ENCODE measurements at places on chromosomes 12 and 14. TPM values are rescaled to one million over a fixed set of nuclear protein-coding genes. Genes with fewer than 3 reads are reported as not detected.

DNA sequence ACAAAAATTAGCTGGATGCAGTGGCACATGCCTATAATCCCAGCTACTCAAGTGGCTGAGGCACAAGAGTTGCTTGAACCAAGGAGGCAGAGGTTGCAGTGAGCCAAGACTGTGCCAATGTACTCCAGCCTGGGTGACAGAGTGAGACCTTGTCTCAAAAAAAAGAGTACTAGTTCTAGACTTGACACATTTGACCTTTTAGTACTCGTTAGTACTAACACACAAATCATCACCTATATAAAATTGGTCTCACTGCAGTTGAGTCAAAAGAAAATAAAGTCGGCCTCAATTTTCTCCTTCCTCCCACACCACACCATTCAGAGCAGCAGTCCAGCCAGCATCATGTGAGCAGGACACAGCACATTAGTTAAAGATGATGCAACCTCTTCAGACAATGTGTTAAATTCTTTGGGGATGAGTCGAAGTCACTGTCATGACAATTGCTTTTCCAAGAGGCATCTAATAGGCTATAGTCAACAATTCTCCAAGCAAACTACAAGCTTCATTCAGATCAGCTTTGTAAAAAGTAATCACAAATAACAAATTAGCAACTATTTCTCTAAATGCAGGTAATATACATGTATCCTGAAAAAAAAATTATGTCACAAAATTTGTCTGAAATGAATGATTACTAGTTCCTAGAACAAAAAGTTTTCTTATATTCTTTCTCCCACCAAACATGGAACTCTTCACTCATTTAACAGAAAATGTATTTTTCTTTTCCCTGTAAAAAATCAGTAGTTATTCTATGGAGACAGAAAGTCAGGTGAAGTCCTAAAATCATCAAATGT, 55.6 kb downstream of the CLIP1 start:
- H3K27me3 ChIP-seq, result no peaks in the 10 kb centered on the region
- peaks cover 17% of the 10 kb centered on the region for H3K4me1 ChIP-seq
- no peak overlapping the region for H3K4me3 ChIP-seq
- H3K27ac ChIP-seq, result peak overlapping the region; percentile 60

DNA sequence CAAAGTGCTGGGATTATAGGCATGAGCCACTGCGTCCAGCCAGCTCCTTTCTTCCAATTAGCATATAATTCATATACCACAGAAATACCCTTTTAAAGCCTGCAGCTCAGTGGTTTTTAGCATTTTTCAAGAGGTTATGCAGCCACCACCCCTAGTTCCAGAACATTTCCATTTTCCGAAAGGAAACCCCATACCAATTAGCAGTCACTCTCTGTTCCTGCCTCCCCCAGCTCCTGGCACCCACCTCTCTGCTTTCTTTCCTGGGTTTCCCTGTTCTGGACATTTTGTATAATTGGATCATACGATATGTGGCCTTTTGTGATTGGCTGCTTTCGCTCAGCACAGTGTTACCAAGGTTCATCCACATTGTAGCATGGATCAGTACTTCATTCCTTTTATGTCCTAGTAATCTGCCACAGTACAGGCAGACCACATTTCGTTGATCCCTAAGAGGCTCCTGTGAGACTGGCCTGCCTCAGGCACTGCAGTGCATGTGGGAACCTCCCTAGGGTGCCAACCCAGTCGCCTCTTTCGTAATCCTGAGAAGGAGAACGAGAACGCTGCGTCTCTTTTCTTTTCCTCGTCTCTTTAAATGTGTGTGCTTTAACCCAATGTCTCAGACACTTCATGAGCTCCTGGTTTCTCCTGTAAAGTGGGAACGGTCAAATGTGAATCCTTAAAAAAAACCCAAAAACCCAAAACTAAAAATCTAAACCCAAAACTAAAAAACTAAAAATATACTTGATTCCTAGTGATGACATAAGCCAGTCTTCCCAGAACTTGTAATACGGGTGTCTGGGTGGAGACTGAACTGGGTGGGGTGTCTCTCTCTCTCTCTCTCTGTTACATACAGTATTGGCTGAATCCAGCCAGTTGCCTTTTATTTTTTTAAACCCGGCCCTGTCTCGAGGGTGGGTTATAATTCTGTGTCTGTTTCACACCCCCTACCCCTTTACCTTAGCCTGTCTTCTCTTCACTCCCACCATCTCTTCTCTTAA, 14.7 kb downstream of the AACS start:
- no peak overlapping the region for H3K4me3 ChIP-seq
- no peak for DNase-seq
- H3K4me1 ChIP-seq, result no peaks in the 10 kb centered on the region
- H3K36me3 ChIP-seq, result peaks cover 16% of the 10 kb centered on the region
- H3K27me3 ChIP-seq, result no peaks in the 10 kb centered on the region

GRCh38 chr12:50088577-50089335, 3.6 kb downstream of the SMARCD1 start:
- DNase-seq, result peak; percentile 73
- H3K4me1 ChIP-seq, result peaks cover 11% of the 10 kb centered on the region
- H3K4me3 ChIP-seq, result no peak overlapping the region
- no peaks in the 10 kb centered on the region for H3K27me3 ChIP-seq

DNA sequence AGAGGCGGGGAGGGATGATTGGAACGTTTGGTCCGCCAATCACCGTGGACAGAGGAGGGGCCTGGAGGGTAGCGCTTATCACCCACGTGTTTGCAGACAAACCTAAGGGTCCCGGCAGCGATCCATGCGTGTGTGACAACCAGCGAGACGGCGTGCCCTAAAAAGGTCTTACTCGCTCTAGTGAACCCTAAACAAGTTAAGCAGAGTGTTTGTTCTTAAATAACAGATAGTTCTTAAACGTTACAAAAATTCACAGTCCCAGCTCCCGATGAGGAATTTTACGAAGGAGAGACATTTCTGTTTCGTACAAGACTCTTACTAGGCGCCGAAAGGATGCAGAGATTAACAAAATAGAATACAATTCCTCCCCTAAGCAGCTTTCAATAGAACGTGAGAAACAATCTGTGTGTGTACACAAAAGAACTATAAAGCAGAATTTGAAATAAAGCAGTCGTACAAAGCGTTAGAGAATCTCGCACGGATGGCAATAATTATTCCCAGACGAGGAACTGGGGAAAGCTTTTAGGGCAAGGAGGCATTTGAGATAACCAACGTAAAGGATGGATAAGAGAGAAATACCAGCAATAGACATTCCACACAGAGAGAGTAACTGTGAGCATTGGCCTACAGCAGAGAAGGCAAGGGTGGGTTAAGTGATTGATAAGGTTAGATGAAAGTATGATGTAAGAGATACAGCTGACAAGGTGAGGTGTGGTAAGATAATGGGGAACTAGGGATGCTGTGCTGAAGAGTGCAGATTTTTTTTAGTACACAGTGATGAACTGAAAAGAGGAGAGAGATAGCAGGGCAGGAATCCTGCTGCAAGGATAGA, 831 bp upstream of the RPS6KA5 start:
- H3K27ac ChIP-seq, result peak overlapping the region; percentile 75
- DNase-seq, result no peak
- no peaks in the 10 kb centered on the region for H3K36me3 ChIP-seq
- H3K4me1 ChIP-seq, result peaks cover 8% of the 10 kb centered on the region

GRCh38 chr14:65423982-65424381, 11.5 kb downstream of the FUT8 start:
- H3K27me3 ChIP-seq, result no peaks in the 10 kb centered on the region
- no peak overlapping the region for H3K27ac ChIP-seq
- H3K36me3 ChIP-seq, result no peaks in the 10 kb centered on the region
- no peak for DNase-seq
- H3K4me3 ChIP-seq, result no peak overlapping the region
- peaks cover 2% of the 10 kb centered on the region for H3K4me1 ChIP-seq

The KCNJ8 gene
- total RNA-seq, result 1.5 TPM

The SPX gene
- total RNA-seq, result 0.11 TPM

The CCDC38 gene
- not detected for total RNA-seq

The ADCY4 gene
- 0.07 TPM for total RNA-seq
